ENCODE measurements at places on chromosomes 11 and 22.

GRCh38 chr11:32062540-32062939 lies 28.3 kb upstream of the RCN1 start:
- DNase-seq, result no peak

DNA sequence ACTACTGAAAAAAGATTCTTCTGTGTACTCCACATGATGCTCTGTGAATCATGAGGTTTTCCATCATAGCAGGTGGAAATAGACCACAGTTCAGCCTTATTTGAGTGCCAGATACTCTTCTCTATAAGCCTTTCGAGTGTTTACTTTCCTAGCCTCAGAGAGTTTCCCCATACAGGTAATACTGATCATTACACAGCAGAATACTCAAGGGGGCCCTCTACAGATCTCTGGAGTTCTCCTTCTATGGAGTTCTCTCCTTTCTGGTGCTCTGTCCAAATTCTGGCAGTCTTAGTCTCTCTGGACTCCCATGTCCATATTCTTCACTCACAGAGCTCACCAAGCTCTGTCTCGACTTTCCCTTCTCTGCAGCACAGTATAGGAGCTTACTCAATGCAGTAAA lies 175.7 kb upstream of the CARD18 start:
- DNase-seq, result no peak

DNA sequence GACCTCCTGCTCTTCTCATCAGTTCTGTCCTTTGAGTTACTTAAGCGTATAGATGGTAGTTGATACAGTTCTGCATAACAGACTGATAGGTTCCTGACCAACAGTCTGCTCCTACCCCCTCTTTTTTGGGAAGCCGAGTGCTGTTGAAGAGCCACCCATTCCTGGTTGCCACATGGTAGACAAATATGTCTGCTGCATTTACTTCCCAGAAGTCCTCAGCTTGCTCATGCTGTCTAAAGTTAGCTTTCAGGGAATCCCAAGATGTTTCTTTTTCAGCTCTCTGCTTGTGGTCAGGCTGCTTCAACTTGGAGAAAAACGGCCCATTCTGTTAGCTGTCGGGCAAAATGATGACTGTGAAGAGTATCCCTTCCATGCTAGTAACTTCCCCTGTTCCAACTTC lies 48.7 kb downstream of the C22orf31 start:
- no peak for DNase-seq

GRCh38 chr11:12119502-12119901 lies 9.1 kb downstream of the MICAL2 start:
- no peak for DNase-seq

GRCh38 chr22:40674274-40674673 lies 5.0 kb upstream of the MCHR1 start:
- no peak for DNase-seq

DNA sequence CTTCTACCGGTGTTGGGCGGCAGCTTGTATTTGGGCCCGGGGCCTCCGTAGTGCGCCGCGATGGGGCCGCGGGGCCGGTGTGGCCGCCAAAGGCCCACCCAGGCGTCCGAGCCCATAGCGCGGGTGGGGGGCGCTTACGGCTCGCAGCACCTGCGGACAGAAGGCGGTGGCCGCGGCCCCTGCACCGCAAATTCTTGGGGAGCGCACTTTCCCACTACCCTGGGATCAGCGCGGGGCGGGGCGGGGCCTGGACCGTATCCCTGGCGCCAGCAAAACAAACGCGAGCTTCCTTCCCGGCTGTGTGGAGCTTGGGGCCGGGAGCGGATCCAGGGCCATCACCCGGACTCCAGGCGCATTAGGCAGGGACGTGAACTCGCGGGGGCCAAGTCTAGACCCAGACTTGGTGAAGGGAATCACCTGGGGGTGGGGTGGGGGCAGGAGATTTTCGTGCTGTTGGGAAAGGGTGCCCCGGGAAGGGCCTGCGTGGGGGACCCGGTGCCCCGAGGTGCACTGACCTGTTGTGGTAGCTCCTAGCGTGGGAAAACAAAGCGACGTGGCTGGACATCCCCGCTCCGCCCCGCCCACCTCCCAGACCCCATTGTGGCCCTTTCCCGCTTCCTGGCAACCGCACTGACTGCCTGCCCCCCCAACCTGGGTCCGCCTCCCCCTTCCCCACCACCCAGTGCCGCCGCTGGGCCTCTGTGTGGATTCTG lies 2.3 kb upstream of the TYMP start:
- DNase-seq, result no peak

DNA sequence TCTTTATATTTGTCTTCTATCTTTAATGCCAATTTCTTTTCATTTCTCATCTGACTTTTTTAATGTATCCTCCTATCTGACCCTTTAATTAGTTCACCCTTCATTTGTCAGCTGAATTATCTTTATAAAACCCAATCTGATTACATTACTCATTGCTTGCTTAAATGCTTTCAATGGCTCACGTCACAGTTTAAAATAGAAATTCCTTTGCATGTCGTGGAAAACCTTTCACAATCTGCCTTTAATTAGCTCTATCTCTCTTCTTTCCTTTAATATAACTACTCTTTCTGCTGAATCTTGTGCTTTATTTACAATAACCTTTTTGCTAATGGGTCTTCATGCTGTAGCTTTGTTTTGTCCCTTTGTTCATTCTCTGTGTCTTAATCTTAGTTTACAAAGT lies 125.7 kb downstream of the DYNC2H1 start:
- no peak for DNase-seq

- DNase-seq, result no peak
These were observed 64.7 kb downstream of the MAML2 start for GRCh38 chr11:96278039-96278897.

DNA sequence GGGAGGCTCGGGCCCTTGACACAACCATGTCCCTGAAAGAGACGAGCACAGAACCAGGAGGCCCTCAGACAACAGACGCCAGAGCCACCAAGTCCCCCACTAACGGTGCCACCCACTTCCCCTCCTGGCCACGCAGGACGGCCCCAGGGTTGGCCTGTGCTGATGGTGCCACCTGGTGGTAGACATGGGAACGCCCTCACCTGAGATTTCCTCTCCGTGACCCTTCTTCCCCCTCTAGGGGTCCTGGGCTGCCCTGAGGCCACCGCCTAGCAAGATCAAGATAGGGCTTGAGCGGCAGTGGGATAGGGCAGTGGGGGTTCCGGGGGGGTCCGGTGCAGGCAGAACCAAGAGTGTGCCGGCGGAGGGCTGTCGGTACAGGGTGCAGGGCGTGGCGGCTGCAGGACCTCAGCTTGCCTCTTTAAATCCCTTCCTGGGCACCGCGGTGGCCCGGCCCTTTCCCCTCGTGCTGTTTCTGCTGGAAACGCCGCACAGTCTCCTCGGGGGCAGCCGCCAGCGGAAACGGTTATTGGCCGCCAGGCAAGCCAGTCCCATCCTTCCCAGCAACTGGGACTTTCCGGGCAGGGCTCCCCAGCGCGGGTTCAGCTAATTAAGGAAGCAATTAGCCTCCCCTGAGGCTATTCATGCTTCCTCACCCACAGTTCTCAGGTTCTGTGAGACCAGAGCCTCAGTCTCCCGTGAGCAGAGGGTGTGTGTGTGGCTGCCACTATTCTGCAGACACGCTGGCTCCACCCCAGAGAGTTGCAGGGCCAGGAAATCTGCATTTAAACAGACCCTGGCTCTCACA lies 5.5 kb upstream of the NFAM1 start:
- DNase-seq, result peak; percentile 71

- DNase-seq, result no peak
These were observed 3.2 kb downstream of the SEZ6L start for GRCh38 chr22:26172389-26172990.

DNA sequence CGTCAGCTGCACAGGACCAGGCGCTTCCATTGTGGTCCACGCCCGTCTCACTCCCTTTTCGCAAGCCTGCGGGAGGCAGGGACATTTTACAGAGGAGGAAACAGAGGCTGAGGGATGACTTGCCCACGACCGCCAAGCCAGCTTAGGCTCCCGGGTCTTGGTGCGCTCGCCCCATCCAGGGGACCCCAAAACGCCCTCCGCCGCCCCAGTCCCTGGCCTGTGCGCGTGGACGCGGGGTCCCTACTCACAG lies 300 bp downstream of the WNT11 start:
- DNase-seq, result no peak

- DNase-seq, result no peak
These were observed 21.8 kb upstream of the CD5 start for GRCh38 chr11:61080526-61080925.

GRCh38 chr11:62344210-62344609 lies 7.0 kb downstream of the ASRGL1 start:
- no peak for DNase-seq

GRCh38 chr11:13277768-13278608 lies at the start of gene BMAL1:
Gene BMAL1 (plus strand): TSS chr11:13277790. CDS start chr11:13354309, 76,519 bp downstream.
- DNase-seq, result peak; percentile 23

DNA sequence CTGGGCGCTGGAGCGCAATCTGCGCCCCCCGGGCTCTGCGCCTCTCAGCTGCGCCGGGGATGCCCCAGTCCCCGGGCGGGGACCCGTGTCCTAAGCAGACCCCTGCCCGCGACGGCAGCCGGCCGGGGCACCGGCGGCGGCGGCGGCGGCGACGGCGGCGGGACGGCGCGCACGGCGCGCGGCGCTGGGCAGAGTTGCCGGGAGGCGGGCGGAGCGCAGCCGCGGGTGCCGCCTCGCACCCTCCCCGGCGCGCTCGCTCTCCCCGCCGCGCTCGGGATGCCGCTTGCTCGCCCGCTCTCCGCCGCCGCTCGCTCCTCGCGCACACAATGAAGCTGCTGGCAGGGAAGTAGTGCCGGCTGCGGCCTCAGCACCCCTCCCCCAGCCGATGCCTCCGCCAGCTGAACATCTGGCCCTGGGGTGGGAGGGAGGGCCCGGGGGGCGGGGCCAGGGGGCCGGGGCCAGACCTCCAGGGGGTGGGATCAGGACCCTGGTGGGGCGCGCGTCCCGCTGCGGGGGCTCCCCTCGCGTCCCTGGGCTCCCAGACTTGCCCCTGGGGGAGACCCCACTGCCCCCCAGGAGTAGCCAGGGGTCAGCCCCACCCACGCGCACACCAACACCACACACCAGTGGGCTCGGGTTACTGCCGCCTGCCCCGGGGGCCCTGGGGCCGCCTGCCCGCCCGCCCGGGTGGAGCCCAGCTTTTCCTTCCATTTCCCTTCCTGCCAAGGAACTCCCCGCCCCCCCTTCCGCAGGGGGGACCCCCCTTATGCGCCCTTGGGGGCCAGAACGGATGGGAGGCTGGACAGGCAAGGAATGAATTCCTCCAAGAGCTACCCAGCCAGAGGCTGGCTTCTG lies at the start of gene RCOR2:
Gene RCOR2, minus strand, starts transcription at position 328 of the 855 bp plus-strand sequence. CDS start 708 bp downstream, outside the sequence.
- peak; percentile 24 for DNase-seq

DNA sequence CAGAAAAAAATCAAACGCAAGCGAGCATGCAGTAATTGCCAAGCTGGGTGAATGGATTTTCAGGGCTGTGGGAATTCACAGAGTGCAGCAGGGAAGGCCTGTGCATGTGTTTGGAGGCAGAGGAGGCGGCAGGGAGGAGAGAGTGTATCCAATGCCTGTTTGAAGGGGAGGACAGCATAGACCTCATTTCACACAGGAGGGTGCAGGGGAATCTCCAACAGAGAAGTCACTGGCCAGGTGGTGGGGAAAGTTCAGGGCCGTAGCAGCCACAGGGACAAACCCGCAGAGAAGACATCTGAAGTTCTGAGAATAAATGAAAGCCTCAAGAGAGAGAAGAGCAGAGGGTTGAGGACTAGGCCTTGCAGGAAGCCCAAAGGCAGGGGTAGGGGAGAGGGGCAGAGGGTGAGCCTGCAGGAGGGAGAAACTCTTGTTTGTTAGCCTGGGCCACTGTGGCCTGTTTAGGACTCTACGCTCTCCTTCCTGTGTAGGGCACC lies 19.2 kb upstream of the KDM2A start:
- no peak for DNase-seq

DNA sequence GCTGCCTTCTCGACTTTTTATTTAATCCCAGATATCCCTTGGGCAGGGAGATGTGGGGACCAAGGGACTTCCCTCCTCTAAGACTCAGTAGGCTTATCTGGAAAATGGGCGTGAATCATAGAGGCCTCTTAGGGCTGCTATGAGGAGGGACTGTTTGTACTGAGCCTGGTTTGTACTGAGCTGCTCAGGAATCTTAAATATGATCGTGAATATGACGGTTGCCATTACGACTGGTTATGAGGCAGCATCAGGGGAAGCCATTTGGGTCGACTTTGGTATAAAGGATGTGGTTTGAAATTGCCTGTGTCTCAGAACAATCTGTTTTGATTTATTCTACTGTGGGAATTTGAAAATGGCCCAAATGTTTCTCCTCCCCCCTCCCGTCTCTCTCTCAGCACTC lies 20.6 kb downstream of the TSPAN18 start:
- DNase-seq, result no peak

DNA sequence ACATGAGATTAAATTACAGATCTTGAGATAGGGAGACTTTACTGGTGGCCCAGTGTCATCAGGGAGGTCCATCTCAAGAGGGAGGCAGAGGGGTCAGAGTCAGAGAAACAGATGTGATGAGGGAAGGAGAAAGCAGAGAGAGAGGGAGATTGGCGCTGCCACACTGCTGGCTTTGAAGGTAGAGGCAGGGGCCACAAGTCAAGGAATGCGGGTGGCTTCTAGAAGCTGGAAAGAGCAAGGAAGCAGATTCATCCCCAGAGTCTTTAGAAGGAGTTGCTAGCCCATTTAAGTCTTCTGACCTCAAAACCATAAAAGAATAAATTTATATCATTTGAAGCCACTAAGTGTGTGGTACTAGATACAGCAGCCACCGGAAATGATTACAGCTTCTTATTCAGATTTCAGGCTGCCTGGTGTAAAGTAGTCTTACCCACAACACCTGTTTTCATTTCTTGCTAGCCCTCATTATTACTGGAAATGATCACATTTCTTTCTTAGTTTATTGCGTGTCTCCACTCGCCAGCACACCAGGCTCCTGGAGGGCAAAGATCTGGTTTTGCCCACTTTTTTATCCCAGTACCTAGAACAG lies 12.6 kb upstream of the SERPINH1 start:
- DNase-seq, result no peak

DNA sequence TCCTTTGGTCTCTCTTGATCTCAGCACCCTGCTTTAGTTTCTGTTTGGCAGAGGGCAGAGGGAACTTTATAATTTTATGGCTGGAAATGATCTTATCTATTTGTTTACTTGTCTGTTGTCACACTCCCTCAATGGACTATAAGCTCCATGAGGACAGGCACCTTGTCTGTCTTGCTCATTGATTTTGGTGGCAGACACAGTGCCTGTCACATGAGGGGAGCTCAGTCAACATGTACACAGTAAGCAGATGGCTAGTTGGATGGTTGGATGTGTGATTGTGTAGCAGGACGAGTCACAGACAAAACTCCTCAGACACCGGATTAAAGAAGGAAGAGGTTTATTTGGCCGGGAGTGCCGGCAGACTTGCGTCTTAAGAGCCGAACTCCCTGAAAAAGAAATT lies 80.4 kb downstream of the MYO18B start:
- no peak for DNase-seq

- no peak for DNase-seq
These were observed 9.9 kb upstream of the OR8D2 start for GRCh38 chr11:124329787-124330478.

GRCh38 chr11:32105871-32106560 lies 15.1 kb downstream of the RCN1 start:
- DNase-seq, result no peak

DNA sequence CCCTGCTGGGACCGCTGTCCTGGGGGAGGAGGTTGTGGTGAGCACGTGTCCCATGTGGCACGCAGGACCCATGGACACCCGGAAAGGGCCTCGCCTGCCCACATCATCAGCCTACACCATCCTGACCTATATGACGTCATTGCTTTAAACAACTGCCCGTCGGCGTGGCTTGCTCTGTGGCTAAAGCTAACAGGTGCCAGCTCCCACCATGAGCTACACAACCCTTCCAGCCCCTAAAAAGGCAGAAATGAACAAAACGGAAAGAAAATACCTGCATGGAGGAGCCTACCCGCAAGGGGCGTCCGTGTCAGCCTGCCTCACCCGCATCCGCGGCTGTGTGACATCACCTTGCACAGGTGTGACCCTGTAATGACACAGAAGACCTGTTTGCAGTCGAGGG lies 481.8 kb downstream of the BRD1 start:
- DNase-seq, result no peak

- no peak for DNase-seq
These were observed 41.4 kb downstream of the NAT10 start for GRCh38 chr11:34146866-34147265.
